ENCODE measurements at places on chromosomes 4 and X.

- DNase-seq, result no peak
These were observed 86.2 kb upstream of the RPS6KA3 start for GRCh38 chrX:20352935-20353336.

- DNase-seq, result no peak
These were observed 97.2 kb upstream of the FRG1 start for GRCh38 chr4:189843413-189844009.

GRCh38 chr4:187209921-187210613 is 486.4 kb upstream of the FAT1 start:
- no peak for DNase-seq

GRCh38 chr4:147355847-147356246 is 125.0 kb upstream of the EDNRA start:
- DNase-seq, result no peak

- no peak for DNase-seq
These were observed 116.0 kb downstream of the IQCM start for GRCh38 chr4:149699642-149700041.

DNA sequence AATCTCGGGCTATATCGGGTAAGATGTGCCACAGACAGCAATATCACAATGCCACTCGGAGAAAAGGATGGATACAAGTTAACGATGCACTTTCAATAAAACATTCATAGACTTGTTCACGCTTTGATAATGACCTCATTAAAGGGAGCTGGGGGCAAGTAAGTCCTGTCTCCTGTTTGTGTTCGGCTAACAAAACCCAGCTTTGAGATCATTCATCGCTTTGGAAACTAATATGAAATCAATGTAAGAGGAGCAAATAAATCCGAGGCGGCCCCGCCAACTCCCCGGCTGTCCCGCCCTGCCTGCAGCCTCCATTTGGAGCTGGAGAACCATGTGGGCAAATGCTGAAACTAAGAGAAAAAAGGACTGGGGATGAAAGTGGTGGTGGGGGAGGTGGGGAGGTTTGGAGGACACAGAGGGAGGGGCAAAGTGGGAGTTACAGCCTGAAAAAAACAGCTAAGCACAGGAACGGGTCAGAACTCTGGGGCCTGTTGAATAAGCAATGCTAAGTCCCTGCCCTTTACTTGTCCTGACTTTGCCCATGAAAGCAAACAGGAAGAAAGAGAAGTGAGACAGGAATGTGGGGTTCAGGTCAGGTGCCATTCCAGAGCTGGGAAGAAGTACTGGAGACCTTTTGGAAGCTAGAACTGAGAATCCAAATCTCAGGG is 3.5 kb upstream of the GSX2 start:
- DNase-seq, result no peak

DNA sequence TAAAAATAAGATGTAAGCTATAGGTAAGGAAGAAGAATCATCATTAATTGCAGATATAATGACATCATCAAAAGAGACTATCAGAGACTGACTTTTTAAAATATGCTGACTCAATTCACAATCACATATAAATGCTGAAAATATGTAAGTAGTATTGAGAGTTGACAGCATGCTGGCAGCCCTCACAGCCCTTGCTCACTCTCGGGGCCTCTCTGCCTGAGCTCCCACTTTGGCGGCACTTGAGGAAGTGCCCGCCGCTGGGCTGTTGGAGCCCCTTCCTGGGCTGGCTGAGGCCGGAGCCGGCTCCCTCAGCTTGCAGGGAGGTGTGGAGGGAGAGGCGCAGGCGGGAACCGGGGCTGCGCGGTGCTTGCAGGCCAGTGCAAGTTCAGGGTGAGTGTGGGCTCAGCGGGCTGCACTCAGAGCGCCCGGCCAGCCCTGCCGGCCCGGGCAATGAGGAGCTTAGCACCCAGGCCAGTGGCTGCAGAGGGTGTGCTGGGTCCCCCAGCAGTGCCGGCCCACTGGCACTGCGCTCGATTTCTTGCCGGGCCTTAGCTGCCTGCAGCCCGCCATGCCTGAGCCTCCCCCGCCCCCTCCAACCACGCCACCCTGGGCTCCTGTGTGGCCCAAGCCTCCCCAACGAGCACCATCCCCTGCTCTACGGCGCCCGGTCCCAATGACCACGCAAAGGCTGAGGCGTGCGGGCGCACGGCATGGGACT is 68.9 kb downstream of the RAB28 start:
- DNase-seq, result no peak

- DNase-seq, result no peak
These were observed 219.3 kb downstream of the TRAM1L1 start for GRCh38 chr4:116866106-116866505.

- no peak for DNase-seq
These were observed 23.4 kb upstream of the PRPS2 start for GRCh38 chrX:12767856-12768255.

DNA sequence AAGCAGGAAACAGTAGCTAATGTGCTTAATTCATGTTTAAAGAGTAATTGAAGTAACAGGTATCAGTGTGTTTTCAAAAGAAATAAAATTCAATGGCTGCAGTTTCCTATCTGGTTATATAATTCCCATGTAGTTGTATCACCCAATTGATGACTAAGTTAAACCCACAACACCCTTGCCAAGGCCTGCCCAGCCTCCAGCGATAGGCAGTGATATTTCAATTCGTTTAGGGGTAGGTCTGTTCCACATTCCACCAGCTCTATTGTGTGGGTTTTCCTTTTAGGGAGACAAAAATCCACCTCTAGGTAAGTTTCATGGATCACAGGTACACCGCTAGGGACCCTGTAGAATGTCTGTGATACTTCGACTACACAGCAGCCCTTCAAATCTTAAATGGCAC is 24.7 kb upstream of the MXRA5 start:
- DNase-seq, result no peak

Data from CD4-positive, alpha-beta T cell treated with Interleukin-17A for 1 hour (primary cell).